Mammary epithelial cell (primary cell): ENCODE measurements at places on chromosomes 12 and 14. TPM values are rescaled to one million over a fixed set of nuclear protein-coding genes. Genes with fewer than 3 reads are reported as not detected.

The EIF4B gene
- polyA plus RNA-seq, result 312 TPM

- no peak for DNase-seq
Measured at GRCh38 chr14:74495356-74495755, 1.8 kb downstream of the ISCA2 start.

DNA sequence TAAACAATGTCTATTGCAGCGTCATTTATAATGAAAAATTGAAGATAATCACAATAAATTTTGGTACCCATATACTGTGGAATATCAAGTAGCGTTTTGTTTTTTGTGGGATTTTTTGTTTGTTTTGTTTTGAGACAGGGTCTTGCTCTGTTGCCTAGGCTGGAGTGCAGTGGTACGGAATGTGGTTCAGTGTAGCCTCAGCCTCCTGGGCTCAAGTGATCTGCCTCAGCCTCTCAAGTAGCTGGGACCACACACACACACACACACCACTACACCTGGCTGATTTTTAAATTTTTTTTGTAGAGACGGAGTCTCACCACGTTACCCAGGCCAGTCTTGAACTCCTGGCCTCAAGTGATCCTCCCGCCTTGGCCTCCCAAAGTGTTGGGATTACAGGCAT lies 6.6 kb downstream of the ZNF664 start:
- no peak for DNase-seq

DNA sequence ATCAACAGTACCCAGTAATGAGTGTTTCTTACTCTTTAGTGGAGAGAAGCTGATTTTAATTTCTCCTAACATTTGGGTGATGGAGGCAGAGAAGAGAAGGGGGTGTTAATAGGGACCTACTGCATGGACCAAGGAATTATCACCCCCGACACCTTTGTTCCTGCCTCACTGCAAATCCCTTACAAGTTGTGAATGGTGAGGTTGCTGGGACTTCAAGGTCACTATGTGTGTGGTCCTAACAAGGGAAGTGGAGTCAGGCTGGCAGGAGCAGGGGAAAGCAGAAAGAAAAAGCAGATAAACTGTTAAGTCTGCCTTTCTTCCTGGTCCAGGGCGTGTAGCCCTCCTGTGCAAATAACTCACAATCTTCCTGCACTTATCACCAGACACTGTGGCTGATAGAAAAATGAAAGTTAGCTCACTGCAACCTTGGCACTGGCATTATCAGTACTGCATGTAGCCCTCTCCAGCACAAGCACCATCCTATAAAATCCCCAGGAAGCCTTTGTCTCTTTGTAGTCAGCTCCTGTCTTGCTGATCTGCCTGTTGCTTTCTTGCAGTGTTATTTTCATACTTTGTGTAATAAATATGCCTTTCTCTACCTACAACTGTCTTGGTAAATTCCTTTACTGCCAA lies 112.3 kb upstream of the DNM1L start:
- no peak for DNase-seq

- no peak for DNase-seq
Measured at GRCh38 chr14:30195941-30196340, 268.3 kb upstream of the PRKD1 start.

DNA sequence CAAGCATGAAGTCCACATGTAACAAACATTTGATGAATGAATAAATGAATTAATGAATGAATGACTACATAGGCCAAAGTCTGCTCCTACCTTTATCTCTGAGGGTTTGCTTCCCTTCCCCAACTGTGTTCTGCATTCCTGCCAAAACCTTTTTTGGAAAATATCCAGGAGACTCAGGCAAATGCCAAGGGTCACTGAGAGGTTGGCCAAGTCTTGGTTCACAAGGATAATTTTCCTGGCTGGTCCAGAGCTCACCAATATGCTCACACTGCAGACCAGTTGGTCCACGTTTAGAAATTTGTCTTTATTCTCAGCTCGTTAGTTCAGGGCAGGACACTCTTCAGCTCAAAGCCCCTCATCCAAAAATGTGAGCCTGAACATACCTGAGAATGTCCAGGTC lies 10.2 kb downstream of the TMEM233 start:
- DNase-seq, result no peak
